Ovary (tissue), 10 donors: ENCODE measurements at places on chromosomes 16 and 17. TPM values are rescaled to one million over a fixed set of nuclear protein-coding genes. Genes with fewer than 3 reads are reported as not detected.
A peak's percentile ranks its signal among the peaks of the same experiment; 100 is the strongest.

Gene LCAT
- polyA plus RNA-seq: 15.0 TPM

DNA sequence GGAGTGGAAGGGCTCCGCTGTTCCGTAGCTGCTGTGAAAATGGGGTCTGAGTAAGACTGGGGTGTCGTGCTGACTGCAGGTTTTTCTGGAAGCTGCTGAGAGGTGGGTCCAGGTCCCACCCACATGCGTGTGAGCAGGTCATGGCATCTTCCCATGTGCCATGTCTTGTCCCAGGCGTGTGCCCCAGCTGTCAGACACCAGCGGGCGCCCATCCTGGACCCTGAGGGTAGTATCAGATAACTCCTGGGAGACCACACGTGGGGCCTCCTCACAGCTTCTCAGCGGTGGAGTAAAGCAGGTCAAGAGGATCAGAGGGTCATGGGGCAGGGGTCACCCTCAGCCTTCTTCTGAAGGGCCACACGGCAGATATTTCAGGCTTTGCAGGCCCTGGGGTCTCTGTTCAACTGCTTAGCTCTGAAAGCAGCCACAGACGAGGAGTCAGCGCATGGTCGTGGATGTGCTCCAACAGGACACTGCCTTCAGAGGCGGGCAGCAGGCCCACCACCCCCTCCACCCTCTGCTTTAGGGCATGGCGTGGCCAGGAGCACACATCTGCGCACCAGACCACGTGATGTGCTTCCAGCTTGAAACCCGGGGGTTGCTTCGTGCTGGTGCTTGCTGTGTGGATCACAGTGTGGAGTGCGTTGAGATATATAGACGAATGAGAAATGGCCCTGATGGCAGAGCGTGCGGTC, 68.7 kb downstream of the BANP start:
- H3K27ac ChIP-seq: no peak overlapping the region
- no peaks in the 10 kb centered on the region for H3K27me3 ChIP-seq
- no peak for DNase-seq
- H3K4me3 ChIP-seq: no peak overlapping the region
- peaks cover 3% of the 10 kb centered on the region for H3K4me1 ChIP-seq

- no peak overlapping the region for H3K4me3 ChIP-seq
- H3K4me1 ChIP-seq: no peaks in the 10 kb centered on the region
- DNase-seq: no peak
- no peaks in the 10 kb centered on the region for H3K27me3 ChIP-seq
- H3K27ac ChIP-seq: no peak overlapping the region
Measured at GRCh38 chr16:85078226-85078625, 34.0 kb downstream of the CIBAR2 start.

Gene MYL11
- polyA plus RNA-seq: 1.4 TPM

Gene SCARF1
- 6.5 TPM for polyA plus RNA-seq

Gene MFAP4
- polyA plus RNA-seq: 380 TPM

- no peaks in the 10 kb centered on the region for H3K36me3 ChIP-seq
- no peaks in the 10 kb centered on the region for H3K4me1 ChIP-seq
- no peak for DNase-seq
- no peak overlapping the region for H3K4me3 ChIP-seq
Measured at GRCh38 chr17:13765701-13766100, 164.0 kb upstream of the HS3ST3A1 start.

Gene CCL8
- 0.22 TPM for polyA plus RNA-seq

Gene SHISA9
- polyA plus RNA-seq: 0.13 TPM

Gene NAA38
- polyA plus RNA-seq: 4.6 TPM

DNA sequence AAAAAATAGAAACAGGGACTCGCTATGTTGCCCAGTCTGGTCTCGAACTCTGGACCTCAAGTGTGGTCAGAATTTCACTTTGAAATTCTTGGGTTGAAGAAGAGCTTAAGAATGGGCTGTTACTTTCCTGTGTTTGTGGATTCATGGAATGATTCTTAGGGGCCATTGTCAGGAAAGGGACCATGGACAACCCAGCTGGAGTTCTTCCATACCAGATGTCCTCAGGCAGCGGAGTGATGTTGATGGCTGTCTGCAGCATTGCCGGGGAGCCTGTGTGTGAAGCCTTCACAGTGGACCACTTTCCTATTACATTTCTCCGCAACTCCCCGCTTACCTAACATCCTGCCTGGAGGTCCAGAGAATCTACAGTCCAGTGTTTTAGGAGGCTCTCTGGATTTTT, 145.9 kb downstream of the CLEC16A start:
- no peak overlapping the region for H3K27ac ChIP-seq
- H3K27me3 ChIP-seq: no peaks in the 10 kb centered on the region
- peaks cover 16% of the 10 kb centered on the region for H3K4me1 ChIP-seq
- DNase-seq: peak; percentile 8
- H3K36me3 ChIP-seq: no peaks in the 10 kb centered on the region

Gene COX6A2
- 1.2 TPM for polyA plus RNA-seq

Gene SLC13A2
- not detected for polyA plus RNA-seq

- no peak overlapping the region for H3K4me3 ChIP-seq
- no peaks in the 10 kb centered on the region for H3K27me3 ChIP-seq
- H3K36me3 ChIP-seq: no peaks in the 10 kb centered on the region
- no peak overlapping the region for H3K27ac ChIP-seq
Measured at GRCh38 chr17:72413077-72414031, 292.5 kb downstream of the SOX9 start.

Gene TEX19
- polyA plus RNA-seq: not detected

- peaks cover 1% of the 10 kb centered on the region for H3K4me1 ChIP-seq
- no peaks in the 10 kb centered on the region for H3K36me3 ChIP-seq
- no peak overlapping the region for H3K27ac ChIP-seq
- no peak overlapping the region for H3K4me3 ChIP-seq
Measured at GRCh38 chr16:12901204-12901596, 198 bp upstream of the SHISA9 start.

DNA sequence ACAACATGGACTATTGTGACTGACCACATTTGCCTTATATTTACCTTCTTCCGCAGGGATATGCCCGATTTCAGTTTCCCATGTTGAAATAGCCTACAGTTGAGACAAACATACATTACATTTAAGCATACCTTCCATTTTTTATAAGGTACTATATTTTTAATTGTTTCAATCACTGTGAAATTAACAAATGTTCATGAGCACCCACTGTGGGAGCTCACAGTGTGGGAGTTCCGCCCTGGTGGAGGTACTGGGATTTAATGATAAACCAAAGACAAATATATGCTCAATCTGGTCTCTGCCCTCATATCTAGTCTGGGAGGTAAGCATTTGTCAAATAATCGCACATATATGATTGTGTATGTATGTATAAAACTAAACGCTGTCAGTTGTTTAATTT, 15.8 kb upstream of the TOX3 start:
- no peak for DNase-seq
- no peaks in the 10 kb centered on the region for H3K36me3 ChIP-seq
- H3K27ac ChIP-seq: no peak overlapping the region

Gene WNT9B
- polyA plus RNA-seq: 0.10 TPM

Gene ITGAD
- polyA plus RNA-seq: 0.05 TPM

DNA sequence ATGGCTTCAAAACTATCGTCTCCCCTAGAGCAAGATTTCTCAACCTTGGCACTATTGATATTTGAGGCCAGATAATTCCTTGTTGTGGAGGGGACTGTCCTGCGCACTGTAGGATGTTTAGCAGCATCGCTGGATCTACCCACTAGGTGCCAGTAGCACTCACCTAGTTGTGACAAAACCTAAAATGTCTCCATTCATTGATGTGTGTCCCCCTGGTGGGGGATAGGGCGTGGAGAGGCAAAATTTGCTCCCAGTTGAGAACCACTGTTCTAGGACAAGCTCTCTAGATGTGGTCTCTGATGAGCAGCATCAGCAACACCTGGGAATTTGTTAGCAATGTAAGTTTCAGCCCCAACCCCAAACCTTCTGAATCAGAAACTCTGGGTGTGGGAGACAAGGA, 259.0 kb downstream of the XYLT1 start:
- no peak overlapping the region for H3K4me3 ChIP-seq
- no peaks in the 10 kb centered on the region for H3K27me3 ChIP-seq
- no peak overlapping the region for H3K27ac ChIP-seq
- no peaks in the 10 kb centered on the region for H3K36me3 ChIP-seq

GRCh38 chr17:8611619-8612298, 18.8 kb downstream of the MYH10 start:
- H3K27ac ChIP-seq: no peak overlapping the region
- H3K4me1 ChIP-seq: peaks cover 6% of the 10 kb centered on the region
- no peaks in the 10 kb centered on the region for H3K27me3 ChIP-seq
- H3K4me3 ChIP-seq: no peak overlapping the region

DNA sequence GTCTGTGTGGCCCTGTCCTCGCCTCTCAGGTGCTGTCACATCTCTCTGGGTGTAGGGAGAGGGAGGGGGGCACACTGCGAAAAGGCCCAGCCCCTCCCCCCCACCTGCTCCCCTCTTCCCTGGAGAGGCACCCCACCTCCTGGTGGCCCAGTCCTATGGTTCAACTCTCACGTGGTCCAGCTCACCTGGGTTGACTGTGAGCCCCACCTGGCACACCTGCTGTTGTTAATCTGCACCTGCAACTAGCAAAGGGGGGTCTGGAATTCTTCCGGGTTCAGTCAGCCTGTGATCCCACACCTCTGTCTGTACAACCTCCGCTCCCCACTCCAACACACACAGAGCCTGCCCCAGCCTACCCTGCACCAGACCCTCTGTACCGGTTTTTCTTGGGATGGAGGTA, 2.0 kb upstream of the SYNGR2 start:
- H3K36me3 ChIP-seq: no peaks in the 10 kb centered on the region
- no peaks in the 10 kb centered on the region for H3K27me3 ChIP-seq
- H3K27ac ChIP-seq: no peak overlapping the region
- DNase-seq: no peak

DNA sequence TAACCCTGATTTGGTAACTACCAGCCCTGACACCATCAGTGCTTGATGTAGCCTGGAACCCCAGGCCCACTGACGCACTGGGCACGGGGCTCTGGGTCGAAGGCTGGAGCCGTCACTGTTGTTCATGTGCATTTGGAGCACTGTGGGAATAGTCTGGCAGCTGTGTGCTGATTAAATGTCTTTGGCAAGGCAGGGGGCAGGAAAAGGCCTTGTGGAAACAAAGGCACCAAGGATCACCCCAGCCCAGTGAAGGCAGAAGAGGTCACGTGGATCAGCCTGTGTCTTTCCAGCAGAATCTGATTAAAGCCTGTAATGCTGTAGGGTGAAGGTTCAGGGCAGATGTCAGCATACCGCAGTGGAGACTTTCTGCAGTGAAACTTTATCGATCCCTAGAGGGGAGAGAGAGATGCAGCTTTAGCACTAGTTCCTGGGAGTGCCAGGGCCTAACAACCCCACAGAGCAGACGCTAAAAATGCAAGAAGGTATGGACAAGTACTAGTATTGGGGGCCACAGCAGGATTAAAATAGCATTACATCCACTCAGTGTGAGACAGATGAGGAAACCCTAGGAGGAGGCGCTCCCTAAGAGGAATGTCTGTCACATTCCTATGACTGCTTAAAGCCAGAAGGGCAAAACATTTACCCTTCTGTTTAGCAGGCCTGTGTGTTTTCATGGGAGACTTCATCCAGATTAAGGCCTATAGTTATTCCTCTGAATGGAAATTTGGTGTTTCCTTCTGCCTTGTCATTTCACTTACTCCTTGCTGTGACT, 9.7 kb downstream of the ZNHIT3 start:
- no peaks in the 10 kb centered on the region for H3K27me3 ChIP-seq
- DNase-seq: no peak
- no peaks in the 10 kb centered on the region for H3K4me1 ChIP-seq
- no peaks in the 10 kb centered on the region for H3K36me3 ChIP-seq
- H3K27ac ChIP-seq: no peak overlapping the region
